Ascending aorta (tissue), 2 donors: ENCODE measurements at places on chromosomes 7 and 10. TPM values are rescaled to one million over a fixed set of nuclear protein-coding genes. Genes with fewer than 3 reads are reported as not detected.

DNA sequence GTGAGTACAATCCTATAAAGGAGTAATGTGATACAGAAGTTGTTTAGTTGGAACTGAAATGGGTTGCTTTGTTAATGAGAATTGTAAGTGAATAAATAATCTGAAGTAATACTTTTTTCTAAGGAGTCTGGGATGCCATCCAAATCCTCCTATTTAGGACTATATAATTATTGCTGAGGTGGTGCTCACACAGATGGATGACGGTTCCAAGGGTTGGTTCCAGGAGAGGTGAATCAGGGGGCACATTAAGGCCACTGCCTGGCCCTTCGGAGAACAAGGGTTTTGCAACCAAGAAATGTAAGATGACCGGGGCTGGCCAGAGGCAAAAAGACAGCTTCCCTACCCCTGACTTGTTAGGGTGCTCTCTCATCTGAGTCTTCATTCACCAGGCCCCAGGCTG is 352.7 kb downstream of the PHTF2 start:
- no peak overlapping the region for H3K27ac ChIP-seq
- no peaks in the 10 kb centered on the region for H3K4me1 ChIP-seq
- no peaks in the 10 kb centered on the region for H3K36me3 ChIP-seq

DNA sequence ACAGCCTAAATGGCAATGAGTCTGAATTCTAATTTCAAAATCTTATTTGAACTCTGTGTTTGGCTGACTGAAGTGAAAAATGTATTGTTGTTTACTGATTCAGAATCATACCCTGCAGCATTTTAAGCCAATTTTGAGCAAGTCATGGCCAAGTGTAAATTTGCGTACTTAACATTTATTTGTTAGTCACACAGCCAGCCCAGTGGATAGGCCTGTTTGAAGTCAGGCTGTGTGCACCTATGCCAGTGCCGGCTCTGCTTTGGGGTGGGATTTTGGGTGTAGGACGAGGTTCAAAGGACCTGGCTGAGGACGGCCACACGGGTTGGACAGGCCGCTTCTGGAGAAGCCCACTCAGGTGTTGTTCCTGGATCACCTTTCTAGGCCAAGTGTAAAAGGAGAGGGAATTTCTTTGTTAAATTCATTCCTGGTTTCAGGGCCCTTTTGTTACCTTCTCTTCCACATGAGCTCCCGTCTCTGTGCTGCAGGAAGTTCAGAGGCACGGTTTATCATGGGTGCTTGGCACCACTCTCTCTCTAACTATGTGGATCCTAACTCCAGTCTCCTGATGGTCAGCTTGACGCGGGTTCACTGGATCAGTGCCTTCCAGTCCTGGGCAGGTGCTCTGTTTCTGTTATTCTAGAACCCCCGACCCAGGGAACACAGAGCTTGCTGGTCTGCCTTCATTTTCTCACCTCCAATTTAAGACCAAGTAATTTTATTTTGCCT is 84.7 kb downstream of the CCNY start:
- DNase-seq, result no peak
- H3K4me1 ChIP-seq, result peaks cover 50% of the 10 kb centered on the region
- no peaks in the 10 kb centered on the region for H3K27me3 ChIP-seq
- H3K4me3 ChIP-seq, result no peak overlapping the region

DNA sequence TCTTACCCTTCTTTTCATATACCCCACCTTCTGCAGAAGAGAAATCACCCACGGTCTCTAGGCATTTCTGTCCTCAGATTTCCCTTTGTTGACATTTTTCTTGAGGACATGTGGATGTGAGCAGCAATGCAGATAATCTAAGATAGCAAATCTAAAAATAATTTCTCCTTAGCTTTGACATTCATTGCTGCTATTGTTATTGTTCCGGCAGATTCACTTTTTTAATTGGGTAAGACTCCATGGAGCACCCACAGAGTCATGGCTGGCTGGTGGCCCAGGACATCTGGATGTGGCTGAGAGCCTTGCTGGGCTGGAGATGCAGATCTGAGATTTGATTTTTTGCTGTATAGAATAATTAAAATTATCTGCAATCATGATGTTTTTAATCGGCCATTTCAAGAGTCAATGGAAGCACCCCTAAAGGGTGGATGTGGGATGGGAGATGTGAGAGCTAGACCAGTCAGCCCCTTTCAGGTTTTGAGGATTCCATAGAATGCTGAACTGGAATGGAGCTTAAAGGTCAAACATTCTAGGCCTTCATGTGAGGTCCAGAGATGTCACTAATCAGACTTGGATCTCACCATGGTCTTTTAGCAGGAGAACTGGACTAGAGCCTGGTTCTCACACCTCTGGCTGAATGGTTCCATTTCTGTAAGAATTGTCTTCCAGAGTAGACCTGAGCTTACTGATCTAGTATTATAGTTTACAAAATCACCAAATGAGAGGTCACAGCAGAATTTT is 37.5 kb downstream of the TAS2R41 start:
- H3K36me3 ChIP-seq, result no peaks in the 10 kb centered on the region
- H3K4me3 ChIP-seq, result no peak overlapping the region
- no peak overlapping the region for H3K27ac ChIP-seq
- H3K4me1 ChIP-seq, result no peaks in the 10 kb centered on the region
- no peaks in the 10 kb centered on the region for H3K27me3 ChIP-seq

DNA sequence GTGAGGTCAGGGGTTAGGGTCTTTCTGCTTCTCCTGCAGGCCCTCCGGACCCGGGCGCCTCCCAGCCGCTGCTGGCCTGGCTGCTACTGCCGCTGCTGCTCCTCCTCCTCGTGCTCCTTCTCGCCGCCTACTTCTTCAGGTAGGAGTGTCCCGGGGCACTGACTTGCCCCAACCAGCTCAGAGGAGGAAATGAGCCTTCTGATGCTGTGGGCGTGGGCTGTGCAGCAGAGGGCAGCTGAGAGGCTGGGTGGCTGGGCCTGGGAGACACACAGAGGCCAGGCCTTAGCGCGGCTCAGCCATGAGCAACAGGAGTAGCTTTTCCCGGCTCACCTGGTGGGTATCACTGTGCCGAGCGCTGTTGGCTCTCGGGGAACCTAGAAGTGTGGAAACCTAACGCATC is 78.9 kb downstream of the MKI67 start:
- no peak overlapping the region for H3K4me3 ChIP-seq
- peak overlapping the region; percentile 71 for H3K27ac ChIP-seq
- DNase-seq, result peak; percentile 74
- H3K27me3 ChIP-seq, result no peaks in the 10 kb centered on the region

GRCh38 chr10:97548828-97549455 is 23.6 kb upstream of the ANKRD2 start:
- no peak overlapping the region for H3K4me3 ChIP-seq
- H3K36me3 ChIP-seq, result no peaks in the 10 kb centered on the region
- no peak for DNase-seq
- no peaks in the 10 kb centered on the region for H3K27me3 ChIP-seq
- H3K4me1 ChIP-seq, result no peaks in the 10 kb centered on the region

GRCh38 chr7:36439624-36440023 is 50.0 kb downstream of the ANLN start:
- H3K27ac ChIP-seq, result no peak overlapping the region
- no peaks in the 10 kb centered on the region for H3K27me3 ChIP-seq
- no peaks in the 10 kb centered on the region for H3K36me3 ChIP-seq
- no peaks in the 10 kb centered on the region for H3K4me1 ChIP-seq
- no peak for DNase-seq
- no peak overlapping the region for H3K4me3 ChIP-seq

HECW1 gene
- total RNA-seq, result not detected

PRTFDC1 gene
- 3.6 TPM for total RNA-seq

GRCh38 chr10:48782386-48782785 is 97.7 kb downstream of the WDFY4 start:
- H3K4me1 ChIP-seq, result peaks cover 3% of the 10 kb centered on the region
- H3K36me3 ChIP-seq, result no peaks in the 10 kb centered on the region
- no peak overlapping the region for H3K4me3 ChIP-seq
- no peak overlapping the region for H3K27ac ChIP-seq
- no peak for DNase-seq
- no peaks in the 10 kb centered on the region for H3K27me3 ChIP-seq

SCART1 gene
- 4.8 TPM for total RNA-seq

DNA sequence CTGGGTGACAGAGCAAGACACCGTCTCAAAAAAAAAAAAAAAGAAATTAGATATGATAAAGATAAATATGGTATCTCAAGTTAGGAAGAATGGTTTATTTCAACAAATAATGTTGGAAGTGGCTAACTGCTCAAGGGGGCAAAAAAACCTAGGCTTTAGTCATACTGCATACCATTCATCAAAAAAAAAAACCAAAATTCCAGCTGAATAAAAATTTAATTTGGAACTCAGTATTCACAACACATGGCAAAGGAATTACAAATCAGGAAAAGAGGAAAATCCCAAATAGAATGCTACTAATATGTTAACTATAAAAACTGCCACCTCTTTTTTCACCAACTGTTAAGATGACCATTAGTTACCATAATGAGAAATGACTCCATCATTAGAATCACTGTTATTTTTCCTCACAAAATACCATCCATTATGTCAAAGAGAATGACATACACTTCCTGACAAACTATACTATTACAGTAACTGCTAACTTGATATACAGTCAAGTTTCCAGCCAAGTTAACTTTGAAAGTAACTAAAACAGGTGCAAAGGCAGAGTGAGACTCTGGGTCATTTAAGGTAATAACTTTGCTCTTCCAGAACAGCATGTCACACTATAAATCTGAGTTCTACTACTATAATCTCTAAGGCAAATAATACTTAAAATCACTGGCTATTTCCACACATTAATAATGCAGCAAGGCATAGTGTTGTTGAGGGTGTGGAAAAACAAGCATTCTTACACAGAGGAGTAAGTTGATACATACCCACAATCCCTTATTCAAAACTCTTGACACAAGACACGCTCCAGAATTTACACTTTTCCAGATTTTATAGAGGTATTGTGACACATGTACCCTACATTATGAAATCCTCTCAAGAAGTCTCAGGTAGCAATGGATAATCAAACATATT is 10.2 kb downstream of the KBTBD2 start:
- peaks cover 26% of the 10 kb centered on the region for H3K4me1 ChIP-seq
- H3K36me3 ChIP-seq, result no peaks in the 10 kb centered on the region
- H3K27me3 ChIP-seq, result no peaks in the 10 kb centered on the region
- DNase-seq, result no peak
- peak overlapping the region; percentile 48 for H3K27ac ChIP-seq

PPP1R9A gene
- total RNA-seq, result 0.85 TPM

DNA sequence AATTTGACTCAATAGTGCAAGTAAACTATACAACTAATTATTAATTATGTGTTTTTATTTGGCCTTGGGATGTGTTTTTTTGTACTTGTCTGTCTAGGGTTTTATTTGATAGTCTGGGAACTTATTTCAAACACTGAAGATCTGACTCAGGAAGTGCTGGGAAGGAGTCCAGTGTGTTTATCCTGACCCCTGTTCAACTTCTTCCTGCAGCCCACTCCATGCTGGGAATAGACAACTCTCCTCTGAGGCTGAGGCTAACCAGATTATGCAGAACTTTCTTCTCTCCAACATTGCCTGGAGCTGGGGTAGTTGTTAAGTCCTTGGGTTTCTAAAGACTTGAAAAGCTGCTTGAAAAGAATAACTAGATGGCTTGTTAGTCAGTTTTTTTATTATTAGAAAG is 6.9 kb downstream of the CISD1 start:
- no peak overlapping the region for H3K4me3 ChIP-seq
- H3K27me3 ChIP-seq, result no peaks in the 10 kb centered on the region
- no peaks in the 10 kb centered on the region for H3K4me1 ChIP-seq
- no peak for DNase-seq
- no peak overlapping the region for H3K27ac ChIP-seq

- no peaks in the 10 kb centered on the region for H3K27me3 ChIP-seq
- H3K36me3 ChIP-seq, result no peaks in the 10 kb centered on the region
- H3K27ac ChIP-seq, result peak overlapping the region; percentile 78
- H3K4me1 ChIP-seq, result peaks cover 15% of the 10 kb centered on the region
Observed at GRCh38 chr7:12719141-12719919, 31.9 kb downstream of the ARL4A start.

DNA sequence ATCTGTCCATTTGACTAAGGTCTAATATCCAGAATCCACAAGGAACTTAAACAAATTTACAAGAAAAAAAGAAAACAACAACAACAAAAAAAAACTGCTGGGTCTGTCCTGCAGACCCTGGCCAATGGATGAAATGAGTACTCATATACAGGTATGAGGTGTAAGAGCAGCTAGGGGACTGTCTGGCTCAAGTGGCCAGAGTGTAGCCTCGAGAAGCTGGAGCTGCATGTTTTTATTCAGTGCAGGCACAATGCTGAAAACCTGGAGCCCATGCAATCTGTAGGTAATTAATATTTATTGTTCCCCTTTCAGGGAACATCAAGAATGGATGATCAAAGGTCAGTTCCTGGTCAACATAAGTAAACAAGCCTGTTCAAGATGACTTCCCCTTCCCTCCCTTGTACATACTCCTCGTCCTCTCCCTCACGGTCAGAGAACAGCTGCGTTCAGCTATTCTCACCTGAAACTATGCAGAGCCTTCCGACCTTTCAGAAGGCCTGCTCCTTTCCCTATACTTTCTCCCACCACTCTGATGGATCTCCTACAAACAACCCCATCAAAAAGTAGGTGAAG is 15.5 kb downstream of the CYP2C19 start:
- no peak overlapping the region for H3K27ac ChIP-seq
- DNase-seq, result no peak
- no peak overlapping the region for H3K4me3 ChIP-seq
- no peaks in the 10 kb centered on the region for H3K36me3 ChIP-seq
- H3K27me3 ChIP-seq, result no peaks in the 10 kb centered on the region
- no peaks in the 10 kb centered on the region for H3K4me1 ChIP-seq
